ENCODE measurements at places on chromosomes 5 and 9. TPM values are rescaled to one million over a fixed set of nuclear protein-coding genes. Genes with fewer than 3 reads are reported as not detected.

The FOXD4L3 gene
- not detected for total RNA-seq

The GOLGA1 gene
- total RNA-seq = 12.5 TPM

The ATOX1 gene
- total RNA-seq = 118 TPM

The SLC25A2 gene
- total RNA-seq = not detected

The GAS1 gene
- total RNA-seq = 6.1 TPM

The C9orf50 gene
- not detected for total RNA-seq

The CCL27 gene
- not detected for total RNA-seq

The ZNF300 gene
- 8.5 TPM for total RNA-seq

The CNTLN gene
- total RNA-seq = 3.8 TPM

The FOCAD gene
- 42.4 TPM for total RNA-seq

The ZNF454 gene
- total RNA-seq = 5.8 TPM

The PRUNE2 gene
- total RNA-seq = 0.41 TPM

The TRPM6 gene
- 0.07 TPM for total RNA-seq

The TPPP gene
- 2.5 TPM for total RNA-seq

The MOB3B gene
- total RNA-seq = 1.9 TPM

The AIF1L gene
- 58.4 TPM for total RNA-seq

The PTPN3 gene
- total RNA-seq = 33.6 TPM

The DNM1 gene
- 16.2 TPM for total RNA-seq

The AQP7 gene
- not detected for total RNA-seq

The CAMSAP1 gene
- total RNA-seq = 70.4 TPM

The SLC36A3 gene
- total RNA-seq = not detected

The PCDHA4 gene
- total RNA-seq = 1.2 TPM

The OSTF1 gene
- total RNA-seq = 12.3 TPM

The SV2C gene
- 0.04 TPM for total RNA-seq

The ARHGEF37 gene
- 5.5 TPM for total RNA-seq
